Activated naive CD4-positive, alpha-beta T cell treated with anti-CD3 and anti-CD28 coated beads for 36 hours (primary cell): ENCODE measurements at places on chromosomes 11 and 22.

- no peak overlapping the region for H3K4me3 ChIP-seq
- DNase-seq, result no peak
- H3K27ac ChIP-seq, result no peak overlapping the region
- peaks cover 13% of the 10 kb centered on the region for H3K4me1 ChIP-seq
- peaks cover 5% of the 10 kb centered on the region for H3K36me3 ChIP-seq
- H3K27me3 ChIP-seq, result no peaks in the 10 kb centered on the region
Measured at GRCh38 chr11:10484461-10485180, 29.6 kb downstream of the AMPD3 start.

GRCh38 chr22:24431309-24432034, 4.1 kb downstream of the ADORA2A start:
- H3K36me3 ChIP-seq, result peaks cover 25% of the 10 kb centered on the region
- peaks cover 81% of the 10 kb centered on the region for H3K4me1 ChIP-seq
- H3K27me3 ChIP-seq, result no peaks in the 10 kb centered on the region

GRCh38 chr11:72548463-72548862, 114.1 kb upstream of the CLPB start:
- no peak overlapping the region for H3K27ac ChIP-seq
- no peaks in the 10 kb centered on the region for H3K27me3 ChIP-seq
- no peaks in the 10 kb centered on the region for H3K36me3 ChIP-seq

DNA sequence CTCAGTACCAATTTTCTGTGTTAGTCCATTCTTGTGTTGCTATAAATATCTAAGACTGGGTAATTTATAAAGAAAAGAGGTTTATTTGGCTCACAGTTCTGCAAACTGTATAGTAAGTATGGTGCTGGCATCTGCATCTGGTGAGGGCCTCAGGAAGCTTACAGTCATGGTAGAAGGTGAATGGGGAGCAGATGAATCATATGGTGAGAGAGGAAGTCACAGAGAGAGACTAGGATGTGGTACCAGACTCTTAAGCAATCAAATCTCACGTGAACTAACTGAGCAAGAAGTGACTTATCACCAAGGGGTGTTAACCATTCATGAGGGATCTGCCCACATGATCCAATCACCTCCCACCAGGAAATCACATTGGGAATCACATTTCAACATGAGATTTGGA, 60.8 kb upstream of the ZBED5 start:
- H3K4me1 ChIP-seq, result no peaks in the 10 kb centered on the region
- no peak overlapping the region for H3K27ac ChIP-seq
- H3K27me3 ChIP-seq, result no peaks in the 10 kb centered on the region

DNA sequence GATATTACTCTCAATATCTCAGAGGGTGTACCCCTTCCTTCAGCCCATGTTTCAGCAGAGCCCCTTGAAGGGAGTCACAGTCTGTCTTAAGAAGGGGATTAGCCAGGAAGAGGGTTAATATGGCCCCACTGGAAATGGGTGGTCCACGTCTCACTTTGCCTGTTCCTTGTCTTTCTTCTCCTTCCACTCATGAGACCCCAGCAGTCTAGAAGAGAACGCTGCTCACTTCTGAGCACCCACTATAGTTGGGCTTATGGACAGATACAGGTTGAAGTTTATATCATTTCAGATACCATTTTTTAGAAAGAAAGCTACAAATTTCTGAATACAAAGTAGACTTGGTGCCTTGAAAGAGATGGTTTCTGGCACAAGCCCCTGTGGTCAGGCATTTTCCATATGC, 139.3 kb upstream of the API5 start:
- H3K27ac ChIP-seq, result no peak overlapping the region
- H3K4me1 ChIP-seq, result no peaks in the 10 kb centered on the region
- no peak overlapping the region for H3K4me3 ChIP-seq
- DNase-seq, result no peak

DNA sequence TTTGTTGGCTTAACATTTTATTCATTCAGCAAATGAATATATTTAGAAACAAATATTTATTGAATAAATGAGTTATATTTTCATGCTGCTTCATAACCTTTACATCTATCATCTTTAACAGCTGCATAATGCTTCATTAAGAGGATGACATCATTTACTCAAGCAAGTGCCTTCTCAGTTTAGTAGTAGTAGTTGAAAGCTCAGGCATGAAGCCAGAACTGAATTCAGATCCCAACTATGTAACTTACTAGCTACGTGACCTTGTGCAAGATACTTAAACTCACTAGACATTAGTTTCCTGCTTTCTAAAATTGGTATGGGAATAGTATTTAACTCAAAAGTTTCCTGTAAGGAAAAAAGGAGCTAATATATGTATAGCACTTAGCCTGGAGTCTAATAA, 90.3 kb downstream of the TMPRSS5 start:
- no peaks in the 10 kb centered on the region for H3K36me3 ChIP-seq
- H3K27me3 ChIP-seq, result peaks cover 12% of the 10 kb centered on the region
- no peak for DNase-seq
- no peak overlapping the region for H3K27ac ChIP-seq
